RPMI7951 (cell line): ENCODE measurements at places on chromosomes 1 and 21.

GRCh38 chr1:223642237-223642636 is 23.3 kb downstream of the CAPN8 start:
- no peak for DNase-seq

- peak; percentile 26 for DNase-seq
Observed at GRCh38 chr1:230401763-230402294, 24.3 kb downstream of the PGBD5 start.

GRCh38 chr1:66434096-66434495 is 99.9 kb upstream of the SGIP1 start:
- peak; percentile 83 for DNase-seq

- no peak for DNase-seq
Observed at GRCh38 chr1:54250670-54251069, 50.7 kb downstream of the MRPL37 start.

DNA sequence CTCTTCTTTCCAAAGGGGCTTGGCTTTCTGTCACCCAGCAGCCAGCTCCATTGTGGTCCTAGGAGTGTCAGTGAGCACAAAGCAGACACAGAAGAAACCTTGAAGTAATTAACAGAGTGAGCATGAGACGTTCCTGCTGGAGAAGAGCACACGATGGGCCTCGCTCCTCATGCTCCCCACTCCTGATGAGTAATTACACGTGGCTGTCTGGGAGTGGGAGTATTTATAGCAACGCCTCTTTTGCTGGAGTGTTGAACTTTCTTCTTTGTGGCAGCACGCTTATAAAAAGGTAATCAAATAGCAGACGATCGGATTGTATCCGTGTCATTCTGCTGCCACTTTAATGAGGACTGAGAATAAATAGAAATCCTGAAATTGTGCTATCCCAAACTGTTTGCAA is 185.8 kb downstream of the CAMTA1 start:
- DNase-seq = peak; percentile 26

DNA sequence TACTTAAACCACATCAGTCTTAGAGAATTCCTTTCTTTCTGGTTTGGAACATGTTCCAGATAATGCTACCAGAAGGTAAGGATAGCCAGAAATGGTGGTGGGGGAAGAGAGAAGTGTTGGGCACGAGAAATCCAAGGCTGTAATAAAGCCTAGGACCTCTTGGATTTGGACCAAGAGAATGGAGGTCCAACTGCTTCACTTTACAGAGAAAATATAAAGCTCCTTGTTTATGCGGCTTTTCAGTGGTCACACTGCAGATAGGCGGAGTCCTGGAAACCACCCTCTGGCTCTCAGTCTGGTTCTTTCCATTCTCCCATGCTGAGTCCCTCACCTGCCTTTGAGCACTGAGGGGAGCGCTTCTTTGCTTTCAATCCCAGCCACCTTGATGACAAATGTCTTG is 87.8 kb downstream of the ADCY10 start:
- no peak for DNase-seq

DNA sequence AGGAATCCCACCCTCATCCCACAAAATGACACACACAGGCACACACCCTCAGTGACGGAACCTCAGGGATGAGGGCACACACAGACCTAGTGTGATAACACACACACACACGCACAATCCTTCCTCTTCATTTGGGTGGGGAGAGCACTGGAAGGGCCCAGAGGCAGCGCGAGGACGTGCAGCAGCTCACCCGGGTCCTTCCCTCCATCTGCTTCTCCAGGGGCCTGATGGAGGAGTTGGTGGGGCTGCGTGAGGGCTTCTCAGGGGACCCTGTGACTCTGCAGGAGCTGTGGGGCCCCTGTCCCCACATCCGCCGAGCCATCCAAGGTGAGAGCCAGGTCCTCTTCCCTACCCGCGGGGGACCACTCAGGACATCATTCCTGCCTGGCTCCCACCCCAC is 557 bp downstream of the CLCNKA start:
- no peak for DNase-seq

DNA sequence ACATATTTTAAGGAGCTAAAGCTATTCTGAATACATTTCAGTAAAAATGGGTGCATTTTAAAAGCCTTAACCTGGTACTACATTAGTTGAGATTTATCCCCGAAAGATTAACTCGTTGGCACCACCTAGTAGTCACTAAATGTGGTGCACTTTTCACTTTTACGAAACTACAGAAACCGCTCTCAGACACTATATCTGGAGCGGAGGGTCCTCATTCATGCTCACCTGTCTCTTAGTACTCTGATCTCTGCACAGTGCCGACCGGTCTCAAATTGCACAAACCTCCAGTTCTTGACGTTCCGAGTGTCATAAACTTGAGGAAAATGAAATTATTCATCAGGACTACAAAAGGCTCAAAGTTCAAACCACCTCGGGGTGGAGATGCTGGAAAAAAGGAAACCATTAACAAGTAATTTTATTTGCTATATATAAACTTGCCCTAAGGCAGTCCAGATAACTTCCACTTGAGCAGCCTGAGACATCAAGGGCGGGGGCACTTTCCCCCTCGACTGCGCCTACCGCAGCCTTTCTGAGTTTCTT is 722 bp downstream of the LZIC start:
- peak; percentile 67 for DNase-seq

GRCh38 chr1:33140153-33141149 is 41.4 kb downstream of the TRIM62 start:
- no peak for DNase-seq

DNA sequence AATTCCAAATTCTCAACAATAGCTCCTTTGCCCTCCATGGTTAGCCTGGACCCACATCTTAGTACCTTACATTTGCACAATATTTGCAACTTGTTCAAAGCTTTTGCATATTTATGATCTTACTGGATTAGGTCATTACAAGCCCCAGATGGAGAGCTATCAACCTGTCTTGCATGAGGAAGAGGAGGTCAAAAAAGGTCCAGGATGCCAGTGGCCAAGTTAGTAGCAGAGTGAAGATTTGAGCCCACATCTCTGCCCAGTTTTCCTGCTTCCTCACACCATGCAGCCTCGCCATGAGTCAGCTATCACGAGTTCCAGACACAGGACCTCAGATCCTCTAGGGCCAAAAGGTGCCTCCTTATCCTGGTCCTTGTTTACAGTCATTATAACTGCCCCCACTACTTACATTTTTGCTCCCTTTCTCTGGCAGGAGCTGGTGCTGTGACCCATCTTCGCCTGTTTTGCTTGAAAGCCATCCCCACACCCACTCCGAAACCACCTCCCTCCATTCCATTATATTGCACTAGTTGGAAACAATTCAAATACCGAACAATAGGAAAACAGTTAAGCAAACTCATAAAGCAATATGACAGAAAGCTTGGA is 5.0 kb upstream of the AHCYL1 start:
- DNase-seq = peak; percentile 74

- DNase-seq = peak; percentile 80
Observed at GRCh38 chr21:38334866-38335265, 78.1 kb downstream of the KCNJ15 start.

DNA sequence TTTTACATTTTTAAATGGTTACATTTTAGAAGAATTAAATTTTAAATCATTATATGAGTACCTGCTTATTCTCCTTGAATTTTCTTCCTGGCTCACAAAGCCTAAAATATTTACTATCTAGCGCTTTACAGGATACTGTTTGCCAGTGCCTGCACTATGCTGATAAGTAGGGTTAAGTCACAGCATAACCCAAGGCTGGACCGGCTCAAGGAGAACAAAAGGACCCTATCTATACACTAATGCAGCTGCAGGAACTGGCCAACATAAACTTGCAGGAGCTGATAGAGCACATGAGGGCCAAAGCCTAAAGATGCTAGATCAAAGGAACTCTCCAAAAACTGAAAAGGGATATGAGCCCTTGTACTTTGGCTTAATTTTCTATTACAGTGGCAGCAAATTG is 1086.9 kb upstream of the TMPRSS15 start:
- no peak for DNase-seq

- peak; percentile 95 for DNase-seq
Observed at GRCh38 chr1:205294175-205294917, 27.2 kb downstream of the NUAK2 start.

GRCh38 chr1:186618401-186619170 is 61.6 kb downstream of the PTGS2 start:
- DNase-seq = peak; percentile 28

- DNase-seq = no peak
Observed at GRCh38 chr1:29754573-29755375, 518.5 kb downstream of the PTPRU start.

GRCh38 chr1:90074137-90074536 is 79.2 kb downstream of the ZNF326 start:
- no peak for DNase-seq

DNA sequence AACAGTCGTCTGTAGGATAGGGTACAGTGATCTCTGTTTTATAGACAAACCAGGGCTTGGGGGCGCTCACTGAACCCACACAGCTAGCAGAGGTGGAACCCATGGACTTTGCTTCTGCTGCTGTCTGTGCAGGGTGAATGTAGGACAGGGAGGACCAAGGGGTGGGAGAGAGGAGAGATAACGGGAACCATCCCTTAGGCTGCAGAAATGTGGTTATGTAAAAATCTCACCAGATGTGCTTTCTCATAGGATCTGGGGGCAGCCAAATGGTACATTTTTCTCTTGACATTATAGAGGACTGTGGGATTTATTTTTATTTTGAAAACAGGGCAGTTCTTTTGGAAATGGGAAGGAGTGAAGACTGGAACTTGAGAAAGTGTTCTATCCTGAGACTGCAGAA is 8.7 kb downstream of the NFASC start:
- DNase-seq = no peak

DNA sequence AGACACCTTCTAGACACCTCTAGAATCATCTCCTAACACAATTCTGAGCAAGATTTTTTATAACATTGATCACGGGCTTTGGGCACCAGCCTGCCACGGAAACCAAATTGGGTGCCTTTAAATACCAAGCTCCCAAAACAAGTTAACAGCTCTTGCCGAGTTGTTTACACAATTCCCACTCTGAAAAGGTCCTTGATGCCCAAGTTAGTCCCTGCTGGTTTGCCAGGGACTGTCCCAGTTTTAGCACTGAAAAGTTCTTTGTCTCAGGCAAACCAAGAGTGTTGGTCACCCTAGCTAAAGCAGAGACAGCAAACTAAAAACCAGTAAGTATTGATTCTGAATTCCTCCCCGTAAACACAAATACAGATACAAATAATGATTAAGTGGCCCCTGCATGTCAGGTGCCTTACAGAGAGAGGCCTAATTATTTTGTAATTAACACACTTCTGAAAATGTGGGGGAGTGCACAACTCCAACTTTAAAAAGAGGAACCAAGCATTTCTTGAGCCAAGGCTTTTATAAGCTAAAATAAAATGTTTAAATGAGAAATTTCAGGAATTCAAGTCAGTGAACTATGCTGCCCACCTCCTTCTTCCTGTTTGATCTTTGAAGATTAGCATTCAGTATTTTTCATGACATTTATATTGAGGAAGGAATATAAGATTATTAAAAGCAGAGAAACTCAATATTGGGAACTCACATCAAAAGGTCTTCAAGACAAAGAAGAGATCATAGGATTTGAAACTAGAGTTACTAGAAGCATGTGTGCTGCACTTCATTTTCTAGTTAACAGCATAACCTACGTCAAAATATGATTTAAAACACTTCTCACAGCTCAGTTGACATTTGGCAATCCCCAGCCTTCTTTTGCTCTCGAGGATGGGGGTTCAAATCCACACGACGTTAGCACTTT is 9.0 kb upstream of the UBE2U start:
- DNase-seq = no peak

- DNase-seq = peak; percentile 15
Observed at GRCh38 chr1:52567943-52568342, 15.1 kb upstream of the TUT4 start.

- peak; percentile 49 for DNase-seq
Observed at GRCh38 chr1:116850436-116850835, 59.3 kb upstream of the PTGFRN start.

DNA sequence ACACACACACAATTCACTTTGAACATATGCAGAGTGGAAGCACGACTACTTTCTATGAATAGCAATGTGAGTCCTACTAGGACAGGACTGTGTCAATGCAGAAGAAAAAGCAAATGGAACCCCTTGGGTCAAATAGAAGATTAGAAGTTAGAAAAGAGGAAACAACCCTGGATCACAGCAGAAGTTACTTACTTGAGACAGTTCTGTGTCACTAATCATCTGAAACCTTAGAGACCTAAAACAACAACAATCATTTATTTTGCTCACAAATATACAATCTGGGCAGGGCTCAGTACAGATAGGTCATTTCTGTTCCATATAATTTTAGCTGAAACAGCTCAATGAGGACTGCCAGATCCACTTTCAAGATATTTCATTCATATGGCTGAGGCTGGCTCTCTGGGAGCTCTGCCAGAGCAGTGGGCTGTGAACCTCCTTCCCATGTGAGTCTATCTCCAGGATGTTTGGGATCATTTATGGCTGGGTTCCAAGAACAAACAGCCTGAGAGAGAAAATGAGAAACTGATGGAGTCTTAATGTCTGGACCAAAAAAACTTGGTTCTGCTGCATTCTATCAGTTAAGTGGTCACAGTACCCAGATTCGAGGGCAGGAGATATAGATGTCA is 42.5 kb upstream of the IL10 start:
- peak; percentile 91 for DNase-seq

GRCh38 chr1:56573311-56573710 is 6.1 kb downstream of the PLPP3 start:
- no peak for DNase-seq

GRCh38 chr1:183394435-183394834 is 23.7 kb downstream of the NMNAT2 start:
- DNase-seq = no peak

DNA sequence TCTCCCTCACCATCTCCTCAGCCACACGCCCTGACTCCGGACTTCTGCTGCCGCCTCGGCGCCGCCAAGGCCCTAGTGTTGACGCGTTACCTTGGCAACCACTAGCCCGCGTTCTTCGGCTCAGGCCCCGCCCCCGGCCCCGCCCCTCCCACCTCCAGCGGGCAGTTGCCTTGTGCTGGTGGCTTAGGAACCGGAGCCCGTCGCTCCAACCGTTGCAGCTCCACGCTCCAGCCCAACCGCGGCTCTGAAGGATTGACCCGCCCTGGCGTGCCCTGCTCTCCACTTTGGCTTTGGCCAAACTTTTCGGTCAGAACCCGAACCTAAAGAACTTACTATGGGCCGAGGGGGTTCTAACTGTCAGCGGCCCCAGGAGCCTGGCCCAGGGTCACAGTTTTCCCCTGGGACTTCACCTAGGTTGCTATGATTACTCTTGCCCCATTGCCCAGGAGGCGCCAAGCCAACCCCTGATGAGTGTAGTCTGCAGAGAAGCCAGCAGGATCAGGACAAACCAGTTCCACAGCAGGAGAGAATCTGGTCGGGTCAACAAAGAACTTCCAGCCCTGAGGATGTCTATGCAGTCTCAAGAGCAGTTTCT is at the start of gene CFAP45:
Gene CFAP45 (minus strand): TSS at position 80 of the 595 bp plus-strand sequence. CDS start 67 bp downstream, at position 13.
- no peak for DNase-seq

DNA sequence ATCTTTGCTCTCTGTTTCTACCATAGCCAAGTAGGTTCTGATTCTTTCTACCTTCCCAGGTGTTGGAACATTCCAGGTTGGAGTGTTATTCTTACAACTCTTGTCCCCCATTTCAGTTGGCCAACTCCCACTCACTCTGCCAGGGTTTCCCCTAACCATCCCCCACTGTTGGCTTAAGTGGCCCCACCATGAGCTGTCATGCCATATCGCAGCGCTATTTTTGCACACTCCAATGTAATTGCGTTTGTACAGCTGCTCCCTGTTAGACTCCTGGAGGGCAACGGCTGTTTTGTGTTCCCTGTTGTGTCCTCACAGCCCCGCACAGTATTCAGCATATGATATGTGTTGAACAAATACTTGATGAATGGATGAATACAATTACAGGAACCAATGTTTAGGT is 117.7 kb upstream of the ETS2 start:
- DNase-seq = no peak

- no peak for DNase-seq
Observed at GRCh38 chr1:2240270-2241156, 12.4 kb downstream of the SKI start.

- no peak for DNase-seq
Observed at GRCh38 chr1:184910691-184911091, 63.6 kb downstream of the NIBAN1 start.
